ENCODE measurements at places on chromosomes 4 and X.

DNA sequence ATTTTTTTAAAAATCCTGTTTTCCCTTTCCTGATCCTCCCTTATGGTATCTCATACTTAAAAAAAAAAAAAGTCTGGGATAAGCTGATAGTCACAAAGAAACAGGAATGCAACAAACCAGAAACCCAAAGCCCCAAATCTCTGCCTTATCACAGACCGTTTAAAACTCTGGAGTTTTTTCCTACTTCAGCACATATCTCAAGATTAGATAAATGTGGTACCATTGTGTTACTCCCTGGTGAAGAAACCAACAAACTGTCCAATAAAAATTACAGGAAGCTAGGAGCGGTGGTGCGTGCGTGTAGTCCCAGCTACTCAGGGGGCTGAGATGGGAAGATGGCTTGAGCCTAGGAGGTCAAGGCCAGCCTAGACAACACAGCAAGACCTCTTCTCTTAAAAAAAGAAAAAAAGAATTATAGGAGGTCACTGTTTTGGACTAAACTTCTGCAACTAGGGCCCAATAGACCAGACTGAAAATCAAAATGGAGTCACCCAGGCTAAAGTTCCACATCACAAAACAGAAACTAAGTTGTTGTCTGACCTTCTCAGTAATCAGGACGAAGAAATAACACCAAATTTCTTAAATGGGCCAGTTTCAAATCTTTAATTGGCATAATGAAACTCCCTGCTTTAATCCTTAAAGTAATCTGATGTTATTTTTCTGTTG is 51.9 kb downstream of the RBM47 start:
- DNase-seq = no peak

DNA sequence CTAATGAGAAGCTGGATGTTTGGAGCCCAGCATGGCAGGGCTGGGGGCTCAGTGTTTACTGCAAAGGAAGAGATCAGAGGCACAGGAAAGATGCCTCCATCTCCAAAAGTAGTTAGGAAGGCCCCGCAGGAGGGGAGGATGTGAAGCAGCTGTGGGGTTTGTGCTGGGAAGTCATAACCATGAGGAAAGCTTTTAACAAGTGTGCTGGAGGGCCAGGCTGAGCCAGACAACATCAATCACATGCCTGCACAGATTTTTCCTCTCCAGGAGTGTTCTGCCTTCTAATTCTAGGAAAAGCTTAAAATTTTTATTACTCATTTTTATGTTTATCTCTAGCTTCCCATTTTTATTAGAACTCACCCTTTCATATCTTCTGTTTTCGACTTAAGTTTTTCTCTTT is 65.4 kb downstream of the GPR82 start:
- DNase-seq = no peak

DNA sequence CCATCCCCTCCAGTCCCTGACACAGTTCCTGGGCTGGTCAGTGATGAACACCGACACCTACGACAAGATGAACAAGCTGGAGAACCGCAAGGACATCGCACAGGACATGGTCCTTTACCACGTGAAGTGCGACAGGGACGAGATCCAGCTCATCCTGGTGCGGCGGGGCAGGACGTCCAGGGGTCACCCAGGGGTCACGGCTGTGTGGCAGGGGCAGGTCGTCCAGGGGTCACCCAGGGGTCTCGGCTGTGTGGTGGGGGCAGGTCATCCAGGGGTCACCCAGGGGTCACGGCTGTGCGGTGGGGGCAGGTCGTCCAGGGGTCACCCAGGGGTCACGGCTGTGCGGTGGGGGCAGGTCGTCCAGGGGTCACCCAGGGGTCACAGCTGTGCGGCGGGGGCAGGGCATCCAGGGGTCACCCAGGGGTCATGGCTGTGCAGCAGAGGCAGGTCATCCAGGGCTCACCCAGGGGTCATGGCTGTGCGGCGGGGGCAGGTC is 16.7 kb downstream of the ATP5ME start:
- DNase-seq = no peak

DNA sequence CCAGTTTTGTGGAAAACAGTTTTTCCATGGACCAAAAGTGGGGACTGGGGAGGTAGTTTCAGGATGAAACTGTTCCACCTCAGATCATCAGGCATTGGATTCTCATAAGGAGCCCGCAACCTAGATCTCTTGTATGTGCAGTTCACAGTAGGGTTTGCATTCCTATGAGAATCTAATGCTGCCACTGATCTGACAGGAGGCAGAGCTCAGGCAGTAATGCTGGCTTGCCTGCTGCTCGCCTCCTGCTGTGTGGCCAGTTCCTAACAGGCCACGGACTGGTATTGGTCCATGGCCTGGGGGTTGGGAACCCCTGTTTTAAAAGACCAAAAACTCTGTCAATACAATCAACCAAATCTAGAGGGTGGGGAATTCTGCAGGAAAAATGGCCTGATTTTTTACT is 100.0 kb upstream of the EOLA2 start:
- DNase-seq = no peak

DNA sequence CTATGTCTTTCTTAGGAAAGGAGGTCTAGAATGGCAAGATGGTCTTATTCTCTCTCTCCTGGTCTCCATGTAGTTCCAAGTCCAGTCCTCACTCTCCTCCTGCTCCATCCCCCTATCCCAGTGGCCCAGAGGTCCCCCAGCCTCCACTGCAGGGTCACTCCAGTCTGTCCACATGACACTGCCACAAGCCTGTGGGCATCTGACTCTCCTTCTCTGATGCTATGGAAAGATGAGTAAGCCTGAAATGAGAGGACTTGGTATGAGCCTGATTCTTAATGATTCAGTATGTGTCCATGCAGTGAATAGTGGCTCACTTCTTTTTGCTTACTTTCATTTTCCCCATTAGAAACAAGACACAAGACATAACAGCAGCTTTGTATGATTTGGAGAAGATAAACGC is 516.8 kb upstream of the ADGRL3 start:
- no peak for DNase-seq

- no peak for DNase-seq
Observed at GRCh38 chr4:105386012-105386411, 87.8 kb downstream of the PPA2 start.

DNA sequence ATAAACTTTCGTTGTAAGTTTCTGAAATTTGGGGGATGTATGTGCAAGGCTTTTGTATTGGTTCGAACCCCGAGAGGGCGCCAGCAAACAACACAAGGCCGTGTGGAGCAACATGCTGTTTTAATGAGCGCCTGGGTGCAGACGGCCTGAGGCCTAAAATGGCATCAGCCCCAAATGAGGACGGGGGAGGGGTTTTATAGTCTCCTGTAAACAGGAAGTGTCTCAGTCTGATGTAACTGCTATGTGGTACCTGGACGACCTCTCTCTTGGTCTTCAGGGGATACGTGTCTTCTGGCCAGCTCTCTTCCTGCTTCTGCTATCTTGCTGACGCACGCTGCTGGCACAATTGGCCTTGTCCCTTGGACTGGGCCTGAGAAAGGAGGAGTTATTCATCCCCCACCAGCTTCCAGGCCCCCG is 1348.0 kb downstream of the ADGRL3 start:
- no peak for DNase-seq

DNA sequence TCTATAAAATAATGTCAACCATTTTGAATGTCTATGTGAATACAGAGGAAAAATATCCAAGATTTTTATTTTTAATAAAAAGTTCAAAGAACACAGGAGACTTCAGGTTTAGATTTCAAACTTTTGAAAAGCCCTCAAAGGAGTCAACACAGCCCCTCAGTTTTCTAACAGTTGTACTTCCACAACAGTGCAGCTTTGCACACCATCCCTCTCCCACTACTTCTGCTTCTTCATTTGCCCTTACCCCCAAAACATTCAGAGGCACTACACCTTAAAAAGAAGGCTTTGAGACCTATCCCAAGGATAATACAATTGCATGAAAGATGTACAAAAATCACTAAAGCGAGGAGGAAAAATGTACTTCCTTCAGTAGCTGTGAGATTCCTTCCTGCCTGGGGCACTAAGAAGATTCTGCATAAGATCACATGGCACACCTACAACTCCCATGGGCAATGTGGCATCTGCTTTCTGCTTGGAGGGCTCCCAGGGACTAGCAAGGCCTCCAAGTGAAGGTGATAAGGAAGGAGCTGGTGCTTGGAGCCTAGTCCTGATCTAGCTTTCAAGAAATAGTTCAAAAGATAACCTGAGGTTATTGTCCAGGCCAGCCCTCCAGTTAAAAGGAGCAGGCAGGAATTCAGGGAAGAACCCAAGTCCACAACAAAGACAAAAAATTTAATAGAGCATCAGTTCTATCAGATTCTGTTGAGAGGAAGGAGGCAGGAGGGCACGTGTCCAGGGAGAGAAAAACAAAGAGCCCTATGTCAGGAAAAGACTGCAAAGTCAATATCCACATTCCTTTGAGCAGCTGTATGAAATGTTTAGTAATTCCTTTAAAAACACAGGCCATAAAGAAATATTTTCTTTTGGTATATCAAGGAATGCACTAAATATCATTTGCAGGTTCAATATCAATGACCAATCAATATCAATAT is 19.1 kb downstream of the ARAP2 start:
- DNase-seq = no peak

DNA sequence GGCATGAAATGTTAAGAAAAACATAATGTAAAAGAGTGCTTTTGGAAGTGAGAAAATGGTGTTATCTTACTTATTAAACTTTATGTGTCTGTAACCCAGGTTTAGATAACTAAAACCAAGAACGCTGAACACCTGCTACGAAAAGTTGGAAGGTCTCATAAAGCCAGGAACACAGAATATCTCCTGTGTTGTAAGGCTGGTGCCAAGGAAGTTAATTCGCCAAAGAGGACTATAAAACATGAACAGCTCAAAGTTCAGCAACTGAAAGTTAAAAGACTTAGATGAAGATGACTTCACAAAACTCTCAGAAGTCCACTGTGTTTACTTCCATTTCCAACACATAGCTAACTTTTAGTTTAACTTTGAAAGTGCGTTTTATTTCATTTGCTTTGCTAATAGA is 54.3 kb downstream of the GPRIN3 start:
- no peak for DNase-seq

- no peak for DNase-seq
Observed at GRCh38 chrX:153670748-153671588, 2.6 kb downstream of the PNCK start.

- no peak for DNase-seq
Observed at GRCh38 chrX:44828008-44828605, 15.7 kb upstream of the DUSP21 start.

DNA sequence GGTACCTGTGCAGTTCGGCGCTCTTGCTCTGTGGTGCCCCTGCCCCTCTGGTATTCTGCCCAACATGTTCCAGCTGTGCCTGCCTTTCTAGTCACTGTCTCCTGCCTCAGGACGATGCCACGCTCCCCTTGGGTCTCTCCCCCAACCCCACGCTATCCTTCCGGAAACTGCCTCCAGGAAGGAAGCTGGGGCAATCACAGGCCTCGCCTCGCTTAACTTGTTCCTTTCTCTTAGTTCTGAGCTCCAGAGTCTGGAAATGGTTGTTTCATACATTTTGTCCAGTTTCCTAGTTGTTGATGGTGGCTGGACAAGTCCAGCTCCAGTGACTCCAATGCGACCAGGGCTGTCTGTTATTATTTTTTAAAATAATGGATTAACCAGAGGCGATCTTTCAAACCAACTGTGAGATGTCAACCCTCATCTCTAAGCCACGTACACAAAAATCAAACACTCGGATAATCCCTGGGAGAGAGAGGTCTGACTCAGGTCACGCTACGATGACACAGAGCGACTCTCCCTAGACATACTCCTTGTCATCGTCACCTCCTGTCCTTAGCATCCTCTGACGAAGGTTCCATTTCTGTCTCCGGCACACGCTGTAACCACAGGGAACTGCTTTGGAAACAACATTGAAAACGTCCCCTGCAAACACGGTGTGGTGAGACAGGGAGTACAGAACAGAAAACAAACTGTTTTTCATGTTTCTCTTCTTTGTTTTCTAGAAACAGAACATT is 62.5 kb downstream of the ABLIM2 start:
- DNase-seq = no peak

DNA sequence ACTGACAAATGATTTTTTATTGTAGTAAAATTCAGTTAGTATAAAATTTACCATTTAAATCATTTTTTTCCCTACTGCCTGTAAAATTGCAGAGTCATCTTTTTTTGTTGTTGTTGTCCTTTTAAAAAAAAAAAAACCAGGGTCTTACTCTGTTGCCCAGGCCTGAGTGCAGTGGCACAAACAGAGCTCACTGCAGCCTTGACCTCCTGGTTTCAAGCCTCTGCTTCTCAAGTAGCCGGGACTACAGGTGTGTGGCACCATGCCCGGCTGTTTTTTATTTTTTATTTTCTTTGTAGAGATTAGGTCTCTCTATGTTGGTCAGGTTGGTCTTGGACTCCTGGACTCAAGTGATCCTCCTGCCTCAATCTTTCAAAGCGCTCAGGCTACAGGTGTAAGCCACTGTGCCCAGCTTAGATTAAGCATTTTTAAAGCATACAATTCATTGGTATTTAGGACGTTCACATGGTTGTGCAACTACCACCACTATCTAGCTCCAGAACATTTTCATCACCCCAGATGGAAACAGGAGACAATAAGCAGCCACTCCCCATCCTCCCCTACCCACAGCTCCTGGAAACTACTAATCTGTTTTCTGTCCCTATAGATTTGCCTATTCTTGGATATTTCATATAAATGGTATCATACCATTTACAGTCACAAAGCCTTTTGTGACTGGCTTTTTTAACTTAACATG is 59.7 kb upstream of the PGRMC2 start:
- DNase-seq = no peak

DNA sequence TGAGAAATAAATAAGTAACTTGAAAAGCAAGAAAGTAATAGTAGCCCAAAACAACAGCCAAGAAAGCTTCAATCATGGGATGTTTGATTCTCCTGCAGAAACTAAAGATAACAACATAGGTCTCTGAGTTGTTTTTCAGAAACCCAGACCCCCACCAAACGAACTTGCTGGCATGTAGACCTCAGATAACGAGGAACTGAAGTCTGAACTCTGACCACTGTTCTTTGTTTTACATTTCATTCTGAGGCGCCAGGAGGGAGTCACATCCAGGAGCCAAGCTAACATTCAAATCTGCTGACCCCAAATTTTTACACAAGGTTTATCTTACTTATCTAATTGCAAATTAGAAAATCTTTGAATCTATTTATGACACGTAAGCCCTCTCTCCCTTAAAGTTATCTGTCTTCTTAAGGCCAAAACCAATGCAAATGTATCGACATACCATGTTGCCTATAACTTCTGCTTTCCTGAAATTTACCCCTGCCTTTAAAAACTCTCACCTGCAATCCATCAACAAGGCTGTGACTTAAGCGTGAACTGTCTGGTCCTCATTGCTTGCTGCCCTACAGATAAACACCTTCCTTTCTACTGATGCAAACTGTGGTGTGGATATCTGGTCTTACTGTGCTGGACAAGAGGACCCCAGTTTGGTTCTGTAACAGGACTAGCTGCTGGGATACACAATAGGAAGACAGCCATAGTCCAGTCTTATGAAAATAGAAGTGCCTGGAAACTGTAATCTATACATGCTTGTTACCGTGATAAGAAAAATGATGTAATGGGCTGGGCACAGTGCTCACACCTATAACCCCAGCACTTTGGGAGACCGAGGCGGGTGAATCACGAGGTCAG is 37.5 kb upstream of the NEIL3 start:
- DNase-seq = no peak

- DNase-seq = no peak
Observed at GRCh38 chr4:183100298-183100599, 1.2 kb downstream of the WWC2 start.

- DNase-seq = no peak
Observed at GRCh38 chr4:29277381-29277780, 1442.8 kb upstream of the PCDH7 start.

GRCh38 chr4:128751354-128751753 is 58.1 kb upstream of the JADE1 start:
- DNase-seq = no peak

GRCh38 chr4:139838811-139839210 is 173.2 kb downstream of the MGST2 start:
- no peak for DNase-seq

- DNase-seq = no peak
Observed at GRCh38 chr4:56953680-56954520, 23.5 kb downstream of the NOA1 start.
